Activated CD8-positive, alpha-beta memory T cell treated with anti-CD3 and anti-CD28 coated beads for 1 hour (primary cell): ENCODE measurements at places on chromosomes 2 and 18.

DNA sequence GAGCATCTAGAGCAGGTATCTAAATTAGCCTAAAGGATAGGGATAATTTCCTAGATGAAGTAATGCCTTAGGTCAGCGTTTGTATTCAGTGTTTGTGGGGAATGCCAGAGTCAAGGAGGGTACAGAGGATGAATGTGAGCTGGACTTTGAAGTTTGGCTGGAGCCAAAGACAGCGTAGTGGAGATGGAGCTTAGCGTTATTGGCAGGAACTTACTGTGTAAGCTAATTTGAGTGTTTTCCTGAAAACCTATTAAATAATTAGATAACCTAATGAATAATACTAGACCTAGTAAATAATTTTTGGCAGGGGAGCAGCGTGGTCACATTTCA, 4.2 kb downstream of the RNF138 start:
- DNase-seq, result no peak

- DNase-seq, result no peak
Observed at GRCh38 chr2:21412944-21413443, 289.2 kb downstream of the TDRD15 start.

DNA sequence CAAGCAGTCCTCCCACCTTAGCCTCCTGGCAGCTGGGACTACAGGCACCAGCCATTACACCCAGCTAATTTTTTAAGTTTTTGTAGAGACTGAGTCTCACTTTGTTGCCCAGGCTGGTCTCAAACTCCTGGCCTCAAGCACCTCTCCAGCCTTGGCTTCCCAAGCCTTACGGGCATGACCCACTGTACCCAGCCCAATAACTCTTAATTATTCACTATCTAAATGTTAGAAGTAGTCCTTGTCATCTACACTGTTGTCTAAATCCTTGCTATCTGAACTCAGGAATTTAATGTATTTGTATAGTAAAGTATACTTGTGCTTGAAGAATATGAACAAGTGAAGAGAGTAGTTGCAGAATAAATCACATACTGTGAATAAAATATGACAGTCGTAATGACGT, 37.9 kb upstream of the NBEAL1 start:
- DNase-seq, result no peak

DNA sequence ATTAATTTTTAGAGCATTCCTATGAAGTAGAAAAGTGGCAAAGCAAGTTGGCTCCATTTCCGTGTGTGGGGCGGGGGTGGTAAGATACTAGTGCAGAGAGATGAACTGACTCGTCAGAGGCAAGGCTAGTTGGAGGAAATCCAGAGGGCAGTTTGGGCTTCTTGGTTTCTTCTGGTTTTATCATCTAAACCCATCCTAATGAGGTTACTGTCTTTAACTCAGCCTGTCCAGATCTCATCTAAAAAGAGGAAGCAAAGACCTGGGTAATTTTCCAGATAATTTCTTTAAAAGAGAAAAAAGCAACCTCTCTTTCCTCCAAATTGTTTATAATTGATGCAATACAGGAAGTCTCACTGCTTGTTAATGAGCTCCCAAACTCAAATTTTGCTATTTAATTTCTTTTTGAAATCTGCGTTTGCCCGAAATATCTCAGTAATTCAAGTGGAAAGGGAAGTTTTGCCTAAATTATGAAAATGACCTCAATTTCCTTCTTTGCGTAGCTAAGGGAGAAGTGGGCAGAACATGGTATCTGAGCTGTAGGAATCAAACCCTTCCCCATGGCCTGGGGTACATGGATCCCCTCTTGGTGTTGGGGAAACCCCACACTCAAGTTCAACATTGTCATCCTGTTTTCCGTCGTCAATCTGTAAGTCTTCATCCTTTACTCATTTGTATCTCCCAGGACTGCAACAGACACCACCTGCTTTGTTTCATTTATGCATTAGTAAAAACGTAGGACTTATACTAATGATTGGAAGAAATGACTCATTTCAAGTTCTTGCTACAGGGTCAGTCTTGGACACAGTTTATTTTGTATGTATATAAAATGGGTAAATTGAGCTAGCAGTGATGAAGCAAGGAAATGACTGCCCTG, 89.1 kb upstream of the KLF7 start:
- no peak for DNase-seq

DNA sequence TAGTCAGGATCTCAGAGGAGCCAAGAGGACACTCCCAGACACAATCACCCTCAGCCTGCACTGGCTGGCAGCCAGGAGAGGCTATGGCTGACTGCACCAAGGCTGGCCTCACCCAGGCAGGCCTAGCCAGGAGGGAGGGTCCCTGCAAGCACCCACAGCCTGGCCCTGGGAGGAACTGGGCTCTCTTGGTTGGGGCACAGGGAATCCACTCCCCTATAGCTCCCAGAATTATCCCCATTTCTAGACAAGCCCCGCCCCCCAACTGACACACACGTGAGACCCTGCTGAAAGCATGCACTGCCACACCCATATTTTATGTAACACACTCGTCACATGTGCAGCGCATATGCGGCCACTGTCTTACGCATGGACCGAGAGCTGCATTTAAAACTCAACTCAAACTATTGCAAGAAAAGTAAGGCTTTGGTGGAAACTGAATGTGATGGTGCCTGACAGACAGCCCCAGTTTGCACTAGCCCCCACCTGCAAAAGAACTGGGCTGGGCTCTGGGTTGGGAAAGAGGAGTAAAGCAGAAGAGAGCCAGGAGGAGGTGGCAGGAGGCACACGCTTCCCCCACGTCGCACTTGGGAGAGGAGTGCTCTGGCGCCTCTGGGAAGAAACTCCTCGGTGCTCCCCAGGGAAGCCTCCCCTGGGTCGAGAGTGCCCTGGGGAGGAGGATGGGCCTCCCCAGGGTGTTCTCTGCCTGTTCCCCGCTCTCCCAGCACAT, 28.9 kb upstream of the ARHGEF4 start:
- DNase-seq, result no peak

- DNase-seq, result no peak
Observed at GRCh38 chr2:25402477-25402876, 60.8 kb upstream of the DNMT3A start.

DNA sequence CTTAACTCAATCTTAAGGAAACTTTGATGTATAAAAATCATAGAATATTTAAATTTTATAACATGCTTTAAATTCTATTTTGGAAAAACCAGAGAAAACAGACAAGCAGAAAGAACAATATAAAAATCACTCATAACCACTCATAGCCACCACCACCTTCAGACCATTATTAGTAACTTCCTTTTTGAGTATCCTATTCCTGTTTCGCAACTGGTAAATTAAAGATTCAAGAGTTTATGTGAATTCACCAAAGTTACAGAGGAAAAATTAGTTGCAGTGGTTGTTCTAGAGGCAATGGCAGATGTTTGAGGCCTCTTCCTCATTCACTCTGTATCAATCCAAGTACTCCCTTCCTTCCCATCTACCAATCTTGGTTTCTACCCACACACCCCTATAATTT, 49.3 kb upstream of the PROKR1 start:
- DNase-seq, result no peak

DNA sequence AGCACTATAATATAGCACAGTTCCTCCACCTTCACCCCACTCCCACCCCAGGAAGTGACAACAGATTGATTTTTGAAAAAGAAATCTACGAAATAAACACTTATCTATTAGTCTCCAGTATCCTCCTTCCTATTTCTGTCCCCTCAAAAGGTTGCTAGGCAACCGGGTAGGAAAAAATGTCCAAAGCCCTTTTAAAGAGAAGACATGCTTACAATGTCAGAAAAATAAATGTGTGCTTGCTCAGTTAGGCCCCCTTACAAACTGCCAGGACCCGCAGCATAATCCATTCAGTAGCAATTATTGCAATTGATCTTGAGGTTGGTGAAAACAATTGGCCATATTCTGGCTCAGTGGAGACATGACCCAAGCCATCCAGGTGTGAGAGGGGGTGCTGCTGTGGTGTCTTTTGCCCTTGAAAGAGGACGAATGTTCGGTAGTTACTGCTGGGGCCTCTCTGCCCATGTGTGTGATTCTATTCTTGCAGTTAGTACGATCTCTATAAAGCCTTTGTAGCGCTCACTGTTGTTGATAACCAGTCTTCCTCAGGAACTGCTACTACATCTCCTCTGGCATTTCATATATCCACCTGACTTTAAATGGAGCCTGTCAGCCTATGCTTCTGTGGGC, 144.3 kb downstream of the MYO3B start:
- no peak for DNase-seq

GRCh38 chr2:171531291-171531690, 9.0 kb downstream of the CYBRD1 start:
- no peak for DNase-seq

DNA sequence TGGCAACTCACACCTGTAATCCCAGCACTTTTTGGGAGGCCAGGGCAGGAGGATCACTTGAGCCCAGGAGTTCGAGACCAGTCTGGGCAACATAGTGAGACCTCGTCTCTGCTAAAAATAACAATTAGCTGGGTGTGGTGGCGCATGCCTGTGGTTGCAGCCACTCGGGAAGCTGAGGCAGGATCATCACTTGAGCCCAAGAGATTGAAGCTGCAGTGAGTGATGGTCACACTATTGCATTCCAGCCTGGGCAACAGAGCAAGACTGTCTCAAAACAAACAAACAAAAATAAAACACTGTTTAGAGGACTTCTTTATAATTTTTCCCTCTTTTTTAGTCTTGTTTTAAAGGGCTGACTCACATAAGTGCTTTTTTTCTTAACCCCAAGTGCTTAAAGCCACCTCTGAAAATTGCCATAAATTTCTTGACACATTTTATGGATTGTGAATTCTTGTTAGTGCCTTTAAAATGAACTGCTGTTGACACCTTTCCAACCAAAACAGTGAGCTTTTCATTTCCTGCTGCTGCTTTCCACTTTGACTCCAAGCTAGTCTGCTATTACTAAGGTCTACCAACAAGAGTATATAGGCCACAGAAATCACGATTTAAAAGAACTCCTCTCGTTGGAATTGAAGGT, 41.7 kb downstream of the CYP20A1 start:
- no peak for DNase-seq

DNA sequence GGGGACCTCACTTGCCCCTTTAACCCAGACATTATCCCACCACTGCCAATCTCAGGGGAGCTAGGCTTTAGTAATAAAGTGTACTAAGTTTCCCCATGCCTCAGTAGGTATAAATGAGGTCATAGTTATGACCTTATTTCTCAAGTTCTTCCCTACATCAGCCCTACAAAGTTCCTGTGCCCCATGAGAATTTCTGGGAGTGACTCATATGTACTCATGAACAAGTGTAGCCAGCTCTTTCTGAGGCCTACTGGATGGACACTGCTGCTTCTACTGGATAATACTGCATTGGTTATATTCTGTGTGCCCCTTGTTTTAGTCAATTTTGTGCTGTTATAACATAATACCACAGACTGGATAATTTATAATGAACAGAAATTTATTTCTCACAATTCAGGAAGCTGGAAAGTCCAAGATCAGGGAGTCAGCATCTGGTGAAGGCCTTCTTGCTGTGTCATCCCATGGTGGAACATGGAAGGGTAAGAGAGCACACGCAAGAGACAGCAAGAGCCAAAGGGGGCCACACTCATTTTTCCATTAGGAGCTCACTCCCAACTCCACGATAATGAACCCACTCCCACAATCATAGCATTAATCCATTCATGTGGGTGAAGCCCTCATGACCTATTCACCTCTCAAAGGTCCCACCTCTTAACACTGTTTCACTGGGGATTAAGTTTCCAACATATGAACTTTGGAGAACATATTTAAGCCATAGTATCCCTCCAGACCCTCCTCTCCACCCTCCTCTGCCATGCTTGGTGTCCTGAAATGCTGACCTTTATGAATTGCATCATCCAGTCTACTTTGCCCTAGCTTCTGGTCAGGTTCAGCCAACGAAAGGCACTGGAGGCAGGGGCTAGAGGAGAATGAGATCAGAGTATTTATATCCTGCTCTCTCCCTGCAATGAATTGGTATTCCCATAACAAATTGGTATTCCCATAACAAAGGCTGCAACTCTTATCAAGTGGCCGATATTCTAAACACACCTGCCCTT, 25.4 kb upstream of the ST3GAL5 start:
- DNase-seq, result no peak

DNA sequence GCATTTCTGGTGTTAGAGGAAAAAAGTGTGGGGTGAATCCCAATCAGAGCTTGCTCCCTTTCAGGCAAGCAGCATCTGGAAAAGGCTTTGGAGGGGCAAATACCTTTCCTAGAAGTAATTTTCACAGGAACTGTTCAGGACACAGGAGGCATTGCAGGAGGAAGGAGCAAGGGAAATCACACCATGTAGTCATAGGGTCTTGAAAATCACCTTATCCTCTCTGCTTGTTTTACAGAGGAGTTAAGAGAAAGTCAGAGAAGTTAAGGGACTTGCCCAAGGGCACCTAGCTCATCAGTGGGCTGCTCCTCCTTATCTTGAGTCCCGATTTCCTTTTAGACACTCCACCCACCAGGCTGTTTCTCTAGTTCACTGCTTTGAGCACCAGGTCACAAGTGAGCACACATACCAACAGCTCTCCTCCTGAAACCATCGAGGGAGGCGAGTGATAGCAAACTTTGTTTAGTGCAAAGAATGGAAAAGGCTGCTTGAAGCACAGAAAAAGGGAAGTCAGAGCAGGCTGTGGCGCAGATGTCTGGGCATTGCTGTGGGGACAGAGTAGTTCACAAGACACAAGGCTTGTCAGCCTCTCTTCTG, 89.2 kb upstream of the CXCR4 start:
- DNase-seq, result no peak

DNA sequence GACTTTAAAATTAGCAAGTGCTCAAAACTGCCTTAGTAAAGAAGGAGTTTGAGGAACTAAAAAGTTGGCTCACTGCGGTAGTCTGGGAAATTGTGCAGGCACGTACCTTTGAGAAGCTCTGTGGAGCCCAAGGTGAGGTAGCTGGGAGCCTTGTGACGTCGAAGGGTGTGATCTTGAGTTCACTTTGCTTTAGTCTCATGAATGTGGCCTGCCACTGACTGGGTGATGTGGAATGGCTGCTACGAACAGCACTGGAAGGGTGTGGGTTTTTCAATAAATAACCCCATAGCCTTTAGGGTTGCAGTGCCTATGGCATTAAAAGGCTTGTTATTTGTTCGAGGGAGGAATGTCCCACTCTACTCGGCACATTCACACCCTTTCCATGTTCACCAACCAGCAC, 312.3 kb downstream of the PRKCE start:
- no peak for DNase-seq

DNA sequence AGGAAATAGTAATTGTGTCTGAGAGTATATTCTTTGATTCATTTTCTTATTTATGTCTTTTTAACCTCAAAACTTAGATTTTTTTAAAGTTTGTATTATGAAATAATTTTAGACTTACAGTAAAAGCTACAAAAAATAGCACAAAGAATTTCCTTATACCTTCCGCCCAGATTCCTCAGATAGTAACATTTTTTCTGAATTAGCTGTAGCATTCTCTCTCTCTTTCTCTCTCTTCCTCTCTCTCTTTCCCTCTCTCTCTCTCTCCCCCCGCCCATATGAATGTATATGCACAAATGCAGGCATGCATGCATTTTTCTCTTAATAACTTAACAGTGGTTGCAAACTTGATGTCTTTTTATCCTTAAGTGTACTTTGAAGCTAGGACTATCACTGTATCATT, 361.1 kb upstream of the NRP2 start:
- no peak for DNase-seq

GRCh38 chr2:42585779-42586178, 17.3 kb downstream of the MTA3 start:
- no peak for DNase-seq

- DNase-seq, result no peak
Observed at GRCh38 chr2:162148956-162149355, 3.1 kb downstream of the GCG start.
